ENCODE measurements at places on chromosomes 3 and 15. TPM values are rescaled to one million over a fixed set of nuclear protein-coding genes. Genes with fewer than 3 reads are reported as not detected.
A peak's percentile ranks its signal among the peaks of the same experiment; 100 is the strongest.

- no peak for DNase-seq
Measured at GRCh38 chr3:14962762-14963161, 15.4 kb downstream of the NR2C2 start.

Gene HYAL1
- 6.1 TPM for polyA plus RNA-seq

GRCh38 chr3:36456784-36457183 lies 76.5 kb downstream of the STAC start:
- DNase-seq = no peak

DNA sequence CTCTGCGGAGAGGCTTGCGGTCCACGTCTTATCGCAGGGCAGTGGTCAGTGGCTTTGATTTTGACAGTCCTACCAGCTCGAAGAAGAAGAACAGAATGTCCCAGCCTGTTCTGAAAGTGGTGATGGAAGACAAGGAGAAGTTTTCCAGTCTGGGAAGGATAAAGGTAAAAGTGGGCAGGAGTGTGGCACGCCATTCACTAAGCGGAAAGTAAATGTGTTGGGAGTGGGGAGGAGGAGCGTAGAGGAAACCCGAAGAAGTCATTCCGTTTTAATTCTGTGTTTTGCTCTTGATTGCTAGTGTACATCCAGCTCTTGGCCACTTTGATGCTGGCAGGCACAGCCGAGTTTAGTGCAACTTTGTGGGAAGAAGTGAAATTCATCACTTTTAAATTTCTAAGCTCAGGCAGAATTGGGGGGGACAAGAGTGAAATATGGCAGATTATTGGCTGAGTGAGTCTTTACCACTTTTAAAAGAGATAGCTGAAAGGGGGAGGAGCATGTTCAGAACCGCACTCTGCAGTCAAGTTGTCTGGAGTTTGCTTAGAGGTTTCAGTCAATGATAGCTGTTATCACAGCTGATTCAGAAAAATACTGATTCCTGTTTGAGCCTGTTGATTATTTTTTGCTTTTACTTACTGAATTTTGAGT lies 1.8 kb downstream of the ARHGEF26 start:
- peak; percentile 23 for DNase-seq

- no peak for DNase-seq
Measured at GRCh38 chr3:38011111-38011510, 18.3 kb downstream of the PLCD1 start.

DNA sequence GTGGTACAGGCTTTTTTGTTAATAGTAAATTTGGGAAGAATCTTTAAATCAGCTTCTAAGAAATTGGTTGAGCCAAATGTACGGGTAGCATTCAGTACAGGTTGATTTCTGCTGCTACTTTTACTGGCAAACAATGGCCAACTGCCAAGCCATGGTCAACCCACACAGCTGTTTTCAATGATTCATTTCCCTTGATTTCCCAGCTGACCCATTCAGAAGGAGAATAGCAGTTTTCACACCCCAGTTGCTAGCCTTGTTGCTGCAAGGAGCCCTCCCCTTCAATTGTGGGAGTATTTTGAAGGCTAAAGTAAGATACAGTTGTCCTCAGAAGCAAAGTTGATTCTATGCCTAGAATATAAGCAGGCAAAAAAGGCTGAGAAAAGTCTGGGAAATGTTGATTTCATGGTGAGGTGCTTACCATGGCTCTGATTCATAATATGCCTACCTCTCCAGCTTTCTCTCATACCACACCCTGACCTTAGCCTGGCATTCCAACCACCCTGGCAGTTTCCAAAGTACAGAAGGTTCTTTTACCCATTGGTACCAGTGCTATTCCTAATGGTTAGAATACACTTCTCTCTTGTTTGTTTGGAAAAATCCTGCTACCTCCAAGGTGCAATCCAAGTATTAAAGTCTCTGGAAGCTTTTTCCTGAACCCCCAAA lies 320.3 kb upstream of the TGFBR2 start:
- no peak for DNase-seq

- no peak for DNase-seq
Measured at GRCh38 chr3:124818398-124819091, 68.6 kb downstream of the ITGB5 start.

DNA sequence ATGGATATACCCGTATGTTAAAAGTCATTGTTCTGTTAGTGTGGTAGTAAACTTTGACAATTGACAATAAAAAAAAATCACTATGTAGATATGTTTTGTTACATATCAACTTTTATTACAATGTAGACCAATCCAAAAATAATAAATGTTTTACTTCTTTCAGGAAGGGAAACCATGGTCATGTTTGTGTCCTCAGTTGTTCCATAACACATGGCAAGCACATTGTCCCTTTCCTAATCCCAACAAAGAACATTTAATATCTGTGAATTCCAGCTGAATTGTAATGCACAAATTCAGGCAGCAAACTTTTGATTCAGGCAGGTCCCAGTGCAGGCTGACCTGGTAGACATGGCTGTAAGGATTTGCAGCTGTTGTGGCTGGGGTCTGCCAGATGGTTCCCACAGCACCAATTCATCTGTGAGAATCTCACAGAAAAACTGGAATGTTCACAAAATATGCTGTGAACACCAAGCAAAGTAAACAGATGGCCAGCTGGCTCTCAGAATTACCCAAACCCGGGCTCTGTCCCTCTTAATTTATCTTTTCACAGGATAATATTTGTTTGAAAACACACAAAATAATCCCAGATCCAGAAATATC lies 1.9 kb upstream of the SPG21 start:
- DNase-seq = peak; percentile 31

Gene TRPM1
- polyA plus RNA-seq = 0.21 TPM

Gene AP3S2
- 44.9 TPM for polyA plus RNA-seq

- no peak for DNase-seq
Measured at GRCh38 chr3:151107177-151107576, 21.7 kb downstream of the MED12L start.

DNA sequence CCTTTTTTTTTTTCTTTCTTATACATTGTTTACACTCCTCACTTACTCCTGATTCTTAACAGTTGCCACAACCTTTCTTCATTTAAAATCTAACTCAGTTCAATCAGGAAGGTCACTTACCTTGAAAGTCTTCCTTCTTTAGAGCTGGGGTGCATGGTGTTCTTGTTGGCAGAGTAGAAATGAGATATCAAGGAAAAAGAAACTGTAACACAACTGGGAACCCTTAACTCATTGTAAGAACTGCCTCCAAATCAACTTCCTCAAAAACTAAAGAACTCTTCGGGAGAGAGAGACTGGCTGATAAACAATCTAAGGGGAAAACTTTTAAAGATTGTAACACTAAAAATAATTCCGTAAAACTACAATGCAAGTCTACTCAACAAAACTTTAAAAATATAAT lies 1.4 kb upstream of the APPL1 start:
- DNase-seq = no peak

Gene MYO5A
- polyA plus RNA-seq = 7.3 TPM

DNA sequence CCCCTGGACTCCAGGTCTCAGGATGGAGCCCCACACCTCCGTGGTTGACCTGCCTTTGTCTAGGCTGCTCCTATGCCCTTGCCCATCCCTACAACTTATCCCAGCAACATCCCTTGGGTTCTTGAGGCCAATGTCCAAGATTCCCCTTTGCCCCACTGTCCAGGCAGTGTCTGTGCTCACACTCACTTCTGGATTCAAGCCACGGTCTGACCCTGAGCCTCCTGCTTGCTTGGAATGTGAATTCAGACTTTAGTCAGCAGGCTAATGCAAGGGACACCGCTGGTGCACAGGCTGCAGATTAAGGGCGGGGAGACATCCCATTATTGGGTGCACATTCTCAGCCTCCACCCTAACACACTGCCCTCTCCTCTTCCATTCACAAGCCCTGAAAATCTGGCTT lies 154.1 kb downstream of the WNT5A start:
- no peak for DNase-seq

- DNase-seq = no peak
Measured at GRCh38 chr3:157487339-157487738, 15.9 kb downstream of the VEPH1 start.

DNA sequence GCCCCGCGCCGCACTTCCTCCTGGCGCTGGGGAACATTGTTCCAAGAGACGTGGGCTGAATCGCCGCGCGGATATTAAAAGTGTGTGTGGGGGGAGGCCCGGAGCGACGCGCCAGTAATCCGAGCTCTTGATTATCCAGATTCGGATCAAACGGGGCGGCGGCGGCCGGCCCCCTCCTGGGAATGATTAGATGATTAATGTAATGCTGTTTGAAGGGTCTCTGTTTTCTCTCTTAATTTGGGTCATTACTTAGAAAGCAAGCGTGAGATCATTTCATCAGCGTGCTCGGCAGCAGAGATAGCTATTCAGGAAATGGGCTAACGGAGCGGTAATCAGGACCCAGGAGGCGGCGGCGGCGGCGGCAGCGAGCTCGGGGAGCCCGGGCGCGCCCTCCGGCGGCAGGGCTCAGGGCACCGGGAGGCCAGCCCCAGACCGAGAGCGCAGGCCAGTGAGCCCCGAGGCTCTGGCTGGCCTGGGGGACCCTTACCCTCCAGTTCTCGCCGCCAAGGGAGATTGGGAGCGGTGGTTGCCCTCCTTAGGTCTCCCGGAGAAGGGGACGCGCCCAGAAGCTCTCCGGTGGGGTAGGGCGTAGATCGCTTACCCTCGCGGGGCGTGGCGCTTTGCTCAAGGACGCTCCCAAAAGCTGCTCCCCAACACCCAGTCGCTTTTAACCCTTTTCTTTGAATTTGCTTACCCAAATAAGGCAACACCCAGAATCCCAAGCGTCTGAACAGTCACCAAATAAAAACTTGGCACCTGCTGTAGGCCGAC lies 4.5 kb downstream of the FEZF2 start:
- no peak for DNase-seq

GRCh38 chr3:59802045-59802444 lies 752.2 kb upstream of the CFAP20DC start:
- no peak for DNase-seq

GRCh38 chr3:46632792-46633191 lies 20.5 kb downstream of the FAM240A start:
- no peak for DNase-seq

GRCh38 chr15:98850961-98851572 lies 156.5 kb downstream of the PGPEP1L start:
- DNase-seq = peak; percentile 72

Gene CEP19
- 5.6 TPM for polyA plus RNA-seq

Data from renal pelvis (tissue), 12 donors.